ENCODE measurements at places on chromosomes 16 and 17.

DNA sequence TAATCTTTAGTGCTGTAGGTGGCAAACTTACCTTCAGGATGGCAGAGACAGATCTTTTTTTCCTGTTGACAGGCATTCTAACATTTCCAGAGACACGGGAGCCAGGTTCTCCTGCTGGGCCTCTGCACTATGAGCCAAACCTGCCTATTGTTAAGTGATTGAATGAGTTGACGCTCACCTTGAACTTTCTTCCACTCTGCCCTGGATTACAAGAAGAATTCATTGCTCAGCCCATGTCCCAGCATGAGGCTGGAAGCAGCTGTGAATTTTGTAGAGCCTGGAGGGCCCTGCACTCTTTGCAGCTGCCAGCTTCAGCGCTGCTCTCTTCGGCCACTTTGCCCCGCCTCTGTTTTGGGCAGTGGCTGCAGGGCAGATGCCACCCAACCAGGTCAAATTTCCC is 9.4 kb upstream of the SLC7A5 start:
- DNase-seq: no peak

DNA sequence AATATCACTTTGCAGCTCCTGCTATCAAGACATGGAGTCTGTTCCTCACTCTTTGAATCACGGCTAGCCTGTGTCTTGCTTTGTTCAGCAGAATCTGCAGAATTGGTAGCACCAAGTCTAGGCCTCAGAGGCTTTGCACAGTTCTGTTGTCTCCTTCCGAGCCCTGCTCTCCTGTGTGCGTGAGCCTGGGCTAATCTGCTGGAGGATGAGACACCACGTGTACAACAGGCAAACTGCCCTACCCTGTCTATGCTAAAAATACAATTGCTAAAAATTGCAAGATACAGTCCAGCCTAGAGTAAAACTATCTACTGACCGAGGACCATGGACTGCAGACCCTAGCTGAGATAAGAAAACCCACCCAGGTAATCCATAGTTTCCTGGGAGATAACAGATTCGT is 484.7 kb downstream of the NPIPA7 start:
- no peak for DNase-seq

DNA sequence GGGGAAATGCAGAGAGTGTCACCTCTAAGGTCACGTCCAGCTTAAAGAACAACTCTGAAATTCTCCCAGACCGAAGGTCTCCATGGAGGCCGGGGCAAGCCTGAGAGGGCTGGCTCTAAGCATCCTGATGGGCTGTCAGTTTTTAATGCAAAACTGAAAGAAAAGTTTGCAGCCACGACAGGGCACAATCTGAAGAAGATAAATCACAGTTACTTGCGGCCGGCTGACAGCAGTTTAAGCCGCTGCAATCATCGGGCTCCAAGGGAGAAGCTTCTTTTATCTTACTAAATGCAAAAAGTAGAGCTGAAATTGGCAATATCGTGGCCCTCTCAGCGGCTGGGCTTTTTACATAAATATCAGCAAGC is 168.8 kb downstream of the CYLD start:
- DNase-seq: no peak

DNA sequence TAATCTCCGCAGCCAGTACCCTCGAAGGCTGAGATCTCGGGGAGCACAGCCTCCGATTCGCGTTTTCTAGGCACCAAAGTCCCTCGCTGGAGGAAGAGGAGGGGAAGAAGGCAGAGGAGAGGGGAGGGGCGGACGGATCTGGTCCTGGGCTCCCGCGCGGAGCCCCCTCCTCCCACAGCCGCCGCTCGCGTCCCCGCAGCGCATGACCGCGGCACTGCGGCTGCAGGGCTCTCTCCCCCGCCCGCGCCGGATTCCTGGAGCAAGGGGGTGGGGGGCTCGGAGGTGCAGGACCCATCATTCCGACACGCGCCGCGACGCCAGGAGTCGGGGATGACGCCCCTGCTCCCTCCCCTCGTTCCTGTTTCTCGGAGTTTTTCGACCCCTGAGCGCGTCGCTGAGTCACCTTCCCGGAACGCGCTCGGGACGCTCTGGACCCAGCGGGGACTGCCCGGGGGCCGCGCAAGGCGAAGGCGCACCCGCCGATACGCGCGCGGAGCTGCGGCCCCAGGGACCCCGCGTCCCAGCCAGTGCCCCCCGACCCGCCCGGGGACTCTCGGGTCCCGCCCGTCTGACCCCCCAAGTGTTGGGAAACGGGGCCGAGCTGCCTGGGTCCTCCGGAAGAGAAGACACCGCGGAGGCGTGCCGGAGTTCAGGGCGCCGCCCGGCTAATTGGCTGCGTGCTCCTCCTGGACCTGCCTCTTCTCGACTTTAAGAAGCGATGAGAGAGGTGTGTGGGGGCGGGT is 1.4 kb upstream of the SPHK1 start:
- DNase-seq: peak; percentile 69

DNA sequence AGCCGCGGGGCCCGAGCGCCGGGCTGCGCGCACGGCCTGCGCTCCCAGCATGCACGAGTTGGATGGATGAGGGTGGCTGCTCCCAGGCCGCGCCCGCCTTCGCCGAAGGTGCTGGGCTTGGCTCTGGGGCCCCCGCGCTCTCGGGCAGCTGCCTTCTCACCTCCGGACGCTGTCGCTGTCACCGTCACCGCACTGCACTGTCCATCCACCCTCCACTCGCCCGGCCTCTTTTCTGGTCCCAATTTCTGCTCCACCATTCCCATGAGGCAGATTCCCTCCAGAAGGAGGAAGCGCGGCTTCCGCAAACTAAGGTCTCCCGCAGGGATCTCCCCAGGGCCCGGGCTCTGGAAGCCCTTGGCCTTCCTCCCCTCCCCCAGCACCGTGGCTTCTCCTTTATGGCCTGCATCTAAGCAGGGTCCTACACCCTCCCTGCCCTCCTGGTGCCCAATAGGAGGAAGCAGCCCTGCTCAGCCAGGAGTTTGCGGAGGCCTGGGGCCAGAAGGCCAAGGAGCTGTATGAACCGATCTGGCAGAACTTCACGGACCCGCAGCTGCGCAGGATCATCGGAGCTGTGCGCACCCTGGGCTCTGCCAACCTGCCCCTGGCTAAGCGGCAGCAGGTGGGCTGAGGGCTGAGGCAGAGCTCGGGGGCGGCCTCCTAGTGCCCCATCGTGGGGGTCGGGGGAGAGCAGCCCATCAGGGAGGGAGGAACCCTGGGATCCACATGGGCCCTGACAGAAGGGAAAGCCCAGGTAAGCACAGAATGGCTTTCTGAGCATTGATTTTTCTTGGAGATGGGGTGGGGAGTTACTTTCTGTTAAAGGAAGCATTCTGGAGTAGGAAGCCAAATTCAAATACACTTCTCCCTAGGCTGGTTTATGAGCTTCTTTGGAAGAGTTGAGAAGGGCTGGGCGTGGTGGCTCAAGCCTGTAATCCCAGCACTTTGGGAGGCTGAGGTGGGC is 899 bp downstream of the ACE start:
- DNase-seq: no peak

DNA sequence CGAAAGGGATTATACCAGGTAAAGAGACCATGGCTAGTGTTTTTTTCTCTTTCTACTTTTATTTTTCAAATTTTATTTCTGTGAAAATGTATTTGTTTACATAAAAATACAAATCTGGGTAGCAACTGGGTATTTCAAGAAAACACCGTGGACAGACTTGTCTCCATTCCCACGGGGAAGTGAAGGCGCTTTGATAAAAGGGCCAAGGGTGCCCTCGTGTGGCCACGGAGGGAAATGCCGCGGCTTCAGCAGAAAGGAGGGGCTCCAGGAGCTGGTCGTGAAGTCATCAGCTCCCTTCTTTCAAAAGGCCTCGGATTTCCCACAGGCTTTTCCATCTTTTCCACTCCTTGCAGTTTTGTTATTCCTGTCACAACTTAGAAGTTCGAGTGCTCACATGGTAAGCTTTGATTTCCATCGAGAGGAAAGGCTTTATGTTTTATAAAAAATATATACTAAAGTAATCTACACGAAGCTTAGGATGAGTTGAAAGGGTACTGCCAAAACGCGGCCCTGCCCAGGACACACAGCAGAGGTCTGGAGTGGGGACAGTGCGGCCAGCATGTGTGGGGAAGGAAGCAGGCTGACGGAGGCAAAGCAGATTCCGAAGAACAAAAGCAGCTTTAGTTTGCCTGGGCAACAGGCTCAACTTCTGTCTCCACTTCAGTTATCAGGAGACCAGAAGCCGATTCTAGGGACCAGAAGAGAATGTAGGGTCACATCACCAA is 15.3 kb upstream of the MNT start:
- peak; percentile 92 for DNase-seq

GRCh38 chr17:50153650-50154575 is 3.4 kb upstream of the PPP1R9B start:
- no peak for DNase-seq

- DNase-seq: no peak
Measured at GRCh38 chr17:33949100-33949499, 306.0 kb upstream of the CCL2 start.

DNA sequence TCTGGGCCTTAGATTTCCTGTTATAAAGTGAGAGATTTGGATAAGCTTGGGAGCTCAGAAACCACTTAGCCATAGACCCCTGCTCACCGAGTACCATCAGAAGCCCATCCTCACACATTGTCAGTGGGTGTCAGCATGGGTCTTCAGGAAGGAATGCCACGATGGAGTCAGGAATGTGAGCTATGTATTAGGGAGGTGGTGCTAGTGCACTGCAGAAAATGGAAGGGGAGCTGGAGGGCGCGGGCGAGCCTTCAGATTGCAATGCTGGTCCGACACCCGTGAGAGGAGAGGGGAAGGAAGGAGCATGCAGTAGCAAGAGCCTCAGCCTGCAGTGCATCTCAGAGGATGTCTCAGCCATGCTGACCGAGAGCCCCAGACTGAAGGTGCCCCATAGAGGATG is 294.5 kb downstream of the FOXL1 start:
- DNase-seq: no peak

GRCh38 chr17:45428050-45428617 is 4.5 kb downstream of the ARHGAP27 start:
- DNase-seq: peak; percentile 84

- DNase-seq: no peak
Measured at GRCh38 chr16:10936272-10936984, 5.8 kb downstream of the DEXI start.

DNA sequence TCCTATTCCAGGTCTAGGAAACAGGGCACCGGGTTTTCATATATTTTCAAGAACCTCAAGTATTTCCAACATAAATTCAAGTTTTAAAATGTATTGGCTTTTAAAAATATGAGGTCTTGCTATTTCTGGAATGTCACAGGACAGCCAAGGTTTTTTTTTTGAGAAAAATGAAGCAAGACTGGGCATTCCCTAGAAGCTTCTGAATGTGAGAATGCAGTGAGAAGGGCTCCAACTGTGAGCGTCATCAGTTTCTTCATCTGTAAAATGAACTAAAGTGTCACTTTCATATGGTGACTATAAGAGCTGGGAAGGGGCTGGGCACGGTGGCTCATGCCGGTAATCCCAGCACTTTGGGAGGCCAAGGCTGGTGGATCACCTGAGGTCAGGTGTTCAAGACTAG is 455.8 kb upstream of the MAF start:
- DNase-seq: no peak

DNA sequence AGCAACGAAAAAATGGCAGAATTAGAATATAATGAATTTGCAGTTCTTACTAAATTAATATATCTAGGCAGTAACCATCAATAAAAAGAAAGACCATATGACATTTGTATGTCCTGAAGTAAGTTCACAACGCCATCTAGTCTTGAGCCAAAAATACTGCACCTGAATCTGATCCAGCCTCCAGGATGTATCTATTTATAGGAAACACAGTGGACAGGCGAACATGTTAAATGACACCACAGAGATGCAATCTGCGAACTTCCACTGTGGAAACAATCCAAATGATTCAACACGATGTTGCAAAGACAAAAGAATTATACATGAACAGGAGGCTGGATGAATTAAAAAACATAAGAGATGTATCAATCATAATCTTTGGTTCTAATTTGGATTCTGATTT is 197.6 kb downstream of the CDH13 start:
- DNase-seq: no peak

DNA sequence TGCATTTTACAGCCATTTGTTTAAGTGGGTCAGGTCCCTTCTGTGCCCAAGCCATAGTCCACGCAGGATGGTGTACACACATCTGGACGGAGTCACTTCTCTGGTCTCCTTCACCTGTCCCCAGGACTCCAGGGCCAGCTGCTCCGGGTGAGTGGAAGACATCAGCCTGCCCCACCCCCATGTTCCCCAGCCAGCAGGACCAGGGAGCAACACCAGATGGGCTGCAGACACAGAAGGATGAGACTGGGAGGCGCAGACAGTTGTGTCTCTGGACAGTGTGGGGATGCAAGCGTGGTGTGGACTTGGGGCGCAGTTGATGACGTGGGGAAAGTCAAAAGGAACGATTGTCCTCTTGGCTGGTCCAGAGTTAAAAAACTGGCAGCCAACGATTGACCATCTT is 24.6 kb upstream of the WFDC1 start:
- DNase-seq: no peak

DNA sequence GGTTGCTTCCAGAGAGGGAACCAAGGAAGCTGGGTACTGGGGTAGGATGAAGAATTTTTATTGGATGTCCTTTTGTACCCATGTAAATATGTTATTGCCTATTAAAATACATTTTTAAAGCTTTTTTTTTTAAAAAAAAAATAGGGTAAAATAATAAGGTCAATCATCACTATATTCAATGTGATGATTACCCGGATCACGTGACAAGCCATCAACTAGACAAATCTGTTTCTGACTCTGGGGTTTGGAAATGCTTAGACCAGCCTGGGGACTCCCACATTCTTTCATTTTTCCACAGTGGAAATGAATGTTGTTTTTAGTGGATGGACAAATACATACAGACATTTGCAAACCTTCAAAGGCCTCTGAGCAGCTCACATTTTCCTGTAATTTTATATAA is 79.9 kb upstream of the KIFC3 start:
- DNase-seq: no peak

DNA sequence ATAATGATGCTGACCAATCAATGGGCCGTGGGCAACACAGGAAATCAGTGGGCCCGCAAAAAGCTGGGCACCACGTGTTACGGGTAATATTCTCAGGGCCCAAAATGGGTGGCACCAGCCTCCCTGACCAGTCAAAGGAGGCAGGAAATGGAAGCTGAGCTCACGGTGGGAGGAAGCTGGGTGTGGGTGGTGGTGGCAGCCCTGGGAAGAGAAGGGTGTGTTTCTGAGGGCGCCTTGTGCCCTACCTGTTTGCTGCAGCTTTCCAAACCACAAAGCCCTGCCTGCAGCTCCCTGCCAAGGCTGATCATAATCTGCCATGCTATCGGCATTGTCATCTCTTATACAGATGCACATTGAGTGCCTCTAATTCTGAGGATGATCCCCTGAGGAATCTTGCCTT is 457.9 kb downstream of the SLC39A11 start:
- no peak for DNase-seq
